GM12878 (cell line): ENCODE measurements at places on chromosomes 1 and 21. TPM values are rescaled to one million over a fixed set of nuclear protein-coding genes. Genes with fewer than 3 reads are reported as not detected.

GRCh38 chr1:216788671-216789070 lies 65.4 kb upstream of the ESRRG start:
- DNase-seq: no peak

DNA sequence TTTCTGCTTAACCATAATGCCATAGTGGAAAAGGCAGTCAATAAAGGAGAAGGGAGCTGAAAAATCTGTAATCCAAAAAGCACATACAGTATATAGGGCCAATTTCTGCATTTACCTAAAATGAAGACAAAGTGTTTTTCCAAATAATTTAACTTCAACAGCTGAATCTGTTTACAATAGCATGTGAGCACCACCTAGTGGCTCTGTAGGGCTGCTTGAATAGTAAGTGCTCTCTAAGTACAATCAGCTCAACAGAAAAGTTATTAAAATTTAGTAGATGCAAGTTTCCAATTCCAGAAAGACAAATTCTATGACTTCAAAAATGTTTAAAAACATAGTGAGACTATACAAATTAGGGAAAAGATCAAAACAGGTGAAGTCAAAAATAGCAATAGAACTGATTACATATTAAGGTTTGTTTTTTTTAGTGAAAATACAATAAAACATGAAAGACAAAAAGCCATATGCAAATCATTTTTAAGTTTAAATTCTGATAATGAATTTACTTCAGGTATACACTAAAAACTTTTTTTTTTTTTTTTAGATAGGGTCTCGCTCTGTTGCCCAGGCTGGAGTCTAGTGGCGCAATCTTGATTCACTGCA lies 220.0 kb downstream of the SETD4 start:
- no peak for DNase-seq

- no peak for DNase-seq
Measured at GRCh38 chr1:245465666-245466065, 310.9 kb downstream of the KIF26B start.

DNA sequence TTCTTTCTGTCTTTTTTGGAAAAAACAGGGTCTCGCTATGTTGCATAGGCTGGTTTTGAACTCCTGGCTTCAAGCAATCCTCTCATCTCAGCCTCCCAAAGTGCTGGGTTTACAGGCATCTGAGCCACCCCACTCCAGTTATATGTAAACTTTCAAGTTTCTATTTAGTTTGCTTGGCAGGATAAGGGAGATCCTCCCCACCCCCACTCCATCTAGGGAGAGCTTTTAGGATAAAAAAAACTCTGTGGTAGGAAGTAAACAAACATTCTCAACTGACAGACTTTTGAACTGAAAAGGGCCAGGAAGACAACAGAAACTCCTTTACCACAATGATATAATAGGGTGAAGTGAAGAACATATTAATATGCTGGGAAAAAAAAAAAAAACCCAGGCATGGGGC lies 41.0 kb upstream of the ZNF326 start:
- no peak for DNase-seq

The PTPRF gene
- 1.1 and 1.2 TPM in 2 replicates for total RNA-seq

DNA sequence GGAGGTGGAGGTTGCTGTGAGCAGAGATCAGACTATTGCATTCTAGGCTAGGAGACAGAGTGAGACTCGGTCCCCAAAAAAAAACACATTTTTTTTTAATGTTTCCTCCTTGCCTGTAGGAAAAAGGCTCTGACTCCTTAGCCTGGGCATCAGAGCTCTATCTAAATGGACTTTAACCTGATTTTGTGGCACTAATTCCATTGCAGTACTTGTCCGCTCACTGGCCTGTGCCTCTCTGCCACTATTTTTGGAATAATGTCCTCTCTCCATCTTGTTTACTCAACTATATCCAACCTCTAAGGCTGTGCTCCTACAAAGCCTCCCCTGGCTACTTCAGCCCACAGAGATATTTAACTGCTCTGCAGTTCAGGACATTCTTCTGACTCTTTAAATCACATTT lies 26.5 kb downstream of the METTL18 start:
- DNase-seq: no peak

The RHEX gene
- 7.7 and 11.4 TPM in 2 replicates for total RNA-seq

DNA sequence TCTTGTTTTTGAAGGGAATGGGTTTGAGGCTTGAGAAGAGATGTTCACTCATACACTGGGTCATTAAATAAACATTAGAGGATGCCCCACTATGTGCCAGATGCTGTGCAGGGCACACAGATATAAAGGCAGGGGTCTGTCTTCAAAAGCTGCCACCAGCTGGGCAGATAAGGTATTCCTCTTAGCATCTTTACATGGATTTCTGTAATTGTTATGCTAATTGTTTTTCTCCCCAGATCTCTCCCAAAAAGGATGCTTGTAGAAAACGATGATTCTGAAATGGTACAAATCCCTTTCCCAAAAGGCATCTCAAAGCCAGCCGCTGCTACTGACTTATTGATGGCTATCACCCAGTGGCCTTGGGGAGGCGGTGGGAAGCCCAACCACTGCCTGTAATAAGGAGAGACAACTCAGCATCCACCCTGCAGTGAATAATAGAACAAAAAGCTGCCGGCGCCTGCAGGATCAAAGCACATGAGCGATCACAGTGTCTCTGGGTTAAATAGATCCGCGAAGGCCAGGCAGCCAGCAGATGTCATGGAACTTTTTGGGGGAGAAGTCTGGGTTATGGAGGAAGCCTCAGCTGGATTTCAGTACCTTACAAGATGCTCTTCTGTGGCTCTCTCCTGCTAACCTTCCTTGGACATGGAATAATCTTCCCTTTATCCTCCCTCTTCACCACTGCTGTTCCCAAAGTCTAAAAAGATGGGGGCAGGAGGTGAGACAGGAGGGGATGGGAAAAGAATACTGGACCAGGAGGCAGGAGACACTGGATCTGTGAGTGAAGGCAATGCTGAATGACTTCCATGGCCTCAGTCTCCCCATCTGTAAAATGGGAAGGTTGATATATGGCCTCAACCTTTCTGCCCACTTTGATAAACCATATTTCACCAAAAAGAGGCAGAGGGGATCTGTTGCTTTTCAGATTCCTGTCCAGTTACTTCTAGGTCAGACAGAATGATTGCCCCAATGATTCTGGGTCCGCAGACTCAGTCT lies 54.8 kb upstream of the CD34 start:
- no peak for DNase-seq

DNA sequence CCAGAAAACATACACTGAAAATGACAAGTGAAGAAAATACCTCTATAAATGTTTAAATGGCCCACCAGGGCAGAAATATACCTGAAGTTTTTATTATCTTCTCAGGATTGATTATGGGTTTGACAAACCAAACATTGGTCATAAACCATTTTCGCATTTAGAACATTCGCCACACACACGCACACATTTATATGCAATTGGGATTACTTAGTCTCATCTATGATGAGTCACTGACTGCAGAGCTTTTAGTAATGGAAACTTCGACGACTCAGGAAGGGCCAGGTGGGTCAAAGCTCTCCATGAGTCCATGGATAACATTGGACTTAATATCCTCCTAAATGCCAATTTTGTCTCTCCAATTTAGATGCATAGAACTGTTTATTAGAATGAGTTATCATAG lies 16.9 kb downstream of the NRDC start:
- no peak for DNase-seq

DNA sequence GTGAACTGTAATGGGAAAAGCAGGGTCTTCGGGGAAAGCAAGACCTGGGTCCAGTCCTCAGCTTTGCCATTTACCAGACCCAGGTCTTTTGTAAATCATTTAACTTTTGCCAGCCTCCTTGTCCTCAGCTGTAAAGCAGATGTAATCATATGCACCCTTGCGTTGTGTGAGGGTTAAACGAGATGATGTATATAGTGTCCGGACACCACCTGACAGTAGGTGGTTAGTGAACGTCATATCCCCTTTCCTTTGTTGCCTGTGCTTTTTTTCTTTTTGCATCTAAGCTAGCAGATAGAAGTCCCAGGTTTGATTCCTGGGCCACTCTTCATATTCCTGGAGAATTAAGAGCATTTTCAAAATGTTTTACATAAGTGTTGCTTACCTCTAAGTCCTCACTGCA lies 28.5 kb downstream of the IL12RB2 start:
- DNase-seq: no peak

The CYYR1 gene
- 0.13 TPM in 1 of 2 replicates, not detected in the other for total RNA-seq
